CD4-positive, alpha-beta T cell treated with Interleukin-6 at 100 ng/mL for 8 hours (primary cell): ENCODE measurements at places on chromosomes 6 and 20.

DNA sequence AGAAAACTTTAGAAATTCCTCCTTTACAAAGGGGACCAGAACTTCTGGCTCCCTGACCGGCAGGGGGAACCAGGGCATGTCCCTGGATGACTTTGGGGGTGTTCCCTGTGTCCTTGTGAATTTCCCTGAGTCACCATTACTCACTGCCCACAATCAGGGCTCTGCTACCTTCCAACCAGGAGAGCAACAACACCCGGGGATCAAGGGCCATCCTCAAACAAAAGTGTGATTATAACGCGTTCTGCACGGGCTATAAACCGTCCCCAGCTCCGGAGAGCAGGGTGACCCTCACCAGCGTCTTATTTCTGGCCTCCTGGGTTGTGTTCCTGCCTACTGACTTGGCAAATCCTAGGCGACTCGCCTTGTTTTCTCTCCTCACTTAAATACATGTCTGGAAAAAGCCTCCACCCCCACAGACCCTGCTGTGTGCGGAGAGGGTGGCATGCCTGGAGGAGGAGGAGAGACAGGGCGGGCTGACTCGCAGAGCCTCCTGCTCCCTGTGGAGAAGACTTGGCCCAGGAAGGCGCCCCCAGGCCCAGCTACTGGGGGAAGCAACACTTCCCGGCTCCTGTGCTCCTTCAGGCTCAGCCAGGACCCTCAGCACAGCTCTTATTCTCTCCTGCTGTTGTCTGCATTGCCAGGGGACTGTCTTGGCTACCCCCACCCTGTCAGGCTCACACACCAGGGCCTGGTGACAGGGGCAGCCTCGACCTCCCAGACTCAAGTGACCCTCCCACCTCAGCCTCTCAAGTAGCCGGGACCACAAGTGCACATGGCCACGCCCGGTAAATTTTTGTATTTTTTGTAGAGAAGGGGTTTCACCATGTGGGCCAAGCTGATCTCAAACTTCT, 54.1 kb downstream of the FGD2 start:
- no peak for DNase-seq

DNA sequence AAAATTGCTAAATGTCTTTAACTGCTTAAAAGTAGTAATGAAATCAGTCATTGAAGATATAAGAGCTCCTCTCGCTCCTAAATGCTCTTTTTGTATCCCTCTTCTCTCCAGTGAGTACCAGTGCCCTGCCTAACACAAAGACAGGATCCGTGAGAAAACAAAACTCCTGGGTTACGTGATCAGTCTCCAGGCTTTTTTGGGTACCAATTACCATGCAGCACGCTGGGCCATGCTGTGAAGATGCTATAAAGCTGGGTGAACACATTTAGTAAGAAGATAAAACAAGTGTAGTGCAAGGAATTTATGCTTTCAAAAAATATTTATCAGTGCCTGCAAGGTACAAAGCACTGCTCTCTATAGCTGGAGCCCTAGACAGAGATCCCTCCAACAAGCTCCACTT, 66.7 kb downstream of the AGPAT4 start:
- no peak for DNase-seq

GRCh38 chr6:132143258-132143657, 192.1 kb upstream of the CCN2 start:
- no peak for DNase-seq

DNA sequence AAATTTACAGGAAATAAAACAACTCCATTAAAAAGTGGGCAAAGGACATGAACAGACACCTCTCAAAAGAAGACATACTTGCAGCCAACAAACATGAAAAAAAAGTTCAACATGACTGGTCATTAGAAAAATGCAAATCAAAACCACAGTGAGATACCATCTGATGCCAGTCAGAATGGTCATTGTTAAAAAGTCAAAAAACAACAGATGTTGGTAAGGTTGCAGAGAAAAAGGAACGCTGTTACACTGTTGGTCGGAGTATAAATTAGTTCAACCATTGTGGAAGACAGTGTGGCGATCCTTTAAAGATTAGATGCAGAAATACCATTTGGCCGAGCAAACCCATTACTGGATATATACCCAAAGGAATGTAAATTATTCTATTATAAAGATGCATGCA, 858.0 kb upstream of the FLRT3 start:
- no peak for DNase-seq

- no peak for DNase-seq
Observed at GRCh38 chr20:33460711-33461110, 17.1 kb upstream of the SNTA1 start.

- peak; percentile 73 for DNase-seq
Observed at GRCh38 chr6:32622545-32623401, 14.4 kb upstream of the HLA-DQA1 start.

DNA sequence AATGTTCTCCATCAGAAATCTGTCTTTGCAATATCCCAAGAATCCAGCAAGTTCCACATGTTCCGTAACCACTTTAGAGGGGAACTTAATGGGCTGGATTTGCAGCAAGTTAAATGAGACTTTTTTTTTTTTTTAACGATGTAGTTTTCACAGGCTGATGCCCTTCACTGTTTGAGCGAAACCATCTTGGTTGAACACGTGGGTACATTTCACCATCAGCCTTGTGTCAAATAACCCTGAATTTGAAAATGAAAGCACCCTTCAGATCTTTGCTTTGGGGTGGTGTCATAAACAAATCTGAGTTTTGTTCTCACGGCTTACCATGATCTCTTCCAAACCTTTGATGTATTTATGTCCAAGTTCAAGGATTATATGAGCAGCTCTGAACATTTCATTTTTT, 73.7 kb upstream of the EXOC2 start:
- no peak for DNase-seq

- DNase-seq: no peak
Observed at GRCh38 chr20:36062799-36063198, 91.7 kb upstream of the EPB41L1 start.

DNA sequence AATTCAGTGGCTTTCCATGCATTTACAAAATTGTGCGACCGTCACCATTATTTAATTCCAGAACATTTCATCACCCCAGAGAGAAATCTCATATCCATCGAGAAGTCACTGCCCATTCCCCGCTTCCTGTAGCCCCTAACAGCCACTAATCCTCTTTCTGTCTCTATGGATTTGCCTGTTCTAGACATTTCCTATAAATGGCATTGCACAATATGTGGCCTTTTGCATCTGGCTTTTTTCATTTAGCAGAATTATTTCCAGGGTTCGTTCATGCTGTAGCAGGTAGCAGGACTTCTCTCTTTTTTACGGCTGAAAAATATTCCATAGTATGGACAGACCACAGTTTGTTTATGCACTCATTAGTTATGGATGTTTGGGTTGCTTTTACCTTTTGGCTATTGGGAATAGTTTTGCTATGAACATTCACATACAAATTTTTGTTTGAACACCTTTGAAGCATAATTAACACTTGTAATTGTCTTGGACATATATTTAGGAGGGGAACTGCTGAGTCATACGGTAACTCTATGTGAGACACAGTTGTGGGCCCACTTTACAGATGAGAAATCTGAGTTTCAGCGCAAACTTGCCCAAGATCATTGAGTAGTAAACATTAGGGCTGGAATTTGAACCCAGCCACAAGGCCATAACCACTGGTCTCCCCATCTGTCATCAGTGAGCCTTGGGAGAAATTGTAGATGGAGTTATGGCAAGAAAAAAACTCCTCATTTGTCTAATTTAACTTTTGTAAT, 126.9 kb downstream of the BMP7 start:
- DNase-seq: no peak

DNA sequence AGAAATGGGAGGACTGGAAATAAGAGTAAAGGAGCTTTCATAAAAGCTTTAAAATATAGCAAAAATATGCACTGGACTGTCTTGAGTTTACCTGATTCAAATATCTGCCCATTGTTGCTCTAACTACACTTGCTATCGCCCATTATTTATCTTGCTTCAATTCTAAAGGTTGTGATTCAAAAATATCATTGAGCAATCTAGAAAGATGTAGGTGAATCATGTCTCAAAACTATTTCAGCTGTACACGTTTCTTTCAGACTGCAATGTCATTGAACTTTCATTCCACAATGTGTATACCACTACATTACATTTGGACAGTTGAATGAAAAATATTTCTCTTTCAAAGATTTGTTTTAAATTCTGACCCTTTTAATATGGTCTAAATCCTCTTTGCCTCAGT, 545.6 kb downstream of the BMP2 start:
- no peak for DNase-seq

DNA sequence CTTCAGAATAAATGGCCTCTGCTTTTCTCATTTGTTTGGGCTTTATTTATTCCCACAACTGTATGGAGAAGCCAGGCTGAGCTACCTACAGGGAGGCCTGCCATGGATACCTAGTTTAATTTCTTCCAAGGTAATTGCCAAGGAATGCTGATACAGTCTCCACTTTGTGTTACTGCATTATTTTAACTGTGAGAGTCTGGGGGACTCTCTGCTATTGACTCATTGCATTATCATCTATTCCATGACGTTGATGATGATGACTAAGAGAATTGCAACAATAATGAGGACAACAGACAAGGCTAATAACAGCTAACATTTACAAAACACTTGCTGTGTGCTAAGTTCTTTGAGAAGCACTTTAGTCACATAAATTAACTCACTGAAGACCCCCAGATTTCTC, 88.3 kb upstream of the COL21A1 start:
- no peak for DNase-seq

DNA sequence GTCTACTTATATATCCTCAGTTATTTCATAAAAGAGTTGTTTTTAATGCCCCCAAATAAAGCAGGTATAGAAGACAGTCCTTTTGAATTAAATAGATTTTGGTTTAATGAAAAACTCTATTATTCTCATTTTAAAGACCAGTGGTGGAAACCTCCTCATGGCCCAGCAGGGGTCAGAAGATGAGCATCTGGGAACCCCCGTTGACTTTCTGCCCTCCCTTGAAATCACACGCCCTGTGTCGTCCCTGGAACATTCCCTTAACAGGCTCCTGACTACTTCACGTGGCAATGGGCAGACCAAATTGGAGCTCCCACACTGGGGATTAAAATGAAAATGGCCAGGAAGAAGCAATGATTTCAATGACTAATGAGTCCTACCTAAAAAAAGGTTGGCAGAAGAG, 220.9 kb downstream of the KIF16B start:
- DNase-seq: no peak

DNA sequence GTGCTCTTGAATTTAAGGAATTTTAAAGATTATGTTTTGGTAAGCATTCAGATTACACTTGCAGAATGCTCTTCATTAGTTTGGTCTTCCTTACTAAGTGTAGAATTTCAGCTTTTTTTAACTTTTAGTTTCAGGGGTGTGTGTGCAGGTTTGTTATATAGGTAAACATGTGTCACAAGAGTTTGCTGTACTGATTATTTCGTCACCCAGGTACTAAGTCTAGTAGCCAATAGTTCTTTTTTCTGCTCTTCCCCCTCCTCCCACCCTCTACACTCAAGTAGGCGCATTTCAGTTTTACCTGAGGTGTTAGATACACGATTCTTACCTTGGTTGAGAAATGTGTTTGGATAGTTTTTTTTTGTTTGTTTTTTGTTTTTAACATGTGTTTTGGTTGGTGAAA, 68.3 kb downstream of the AFG1L start:
- no peak for DNase-seq

GRCh38 chr20:49851991-49852390, 39.4 kb downstream of the SLC9A8 start:
- no peak for DNase-seq

GRCh38 chr6:55925292-55925691, 49.9 kb upstream of the BMP5 start:
- DNase-seq: no peak

DNA sequence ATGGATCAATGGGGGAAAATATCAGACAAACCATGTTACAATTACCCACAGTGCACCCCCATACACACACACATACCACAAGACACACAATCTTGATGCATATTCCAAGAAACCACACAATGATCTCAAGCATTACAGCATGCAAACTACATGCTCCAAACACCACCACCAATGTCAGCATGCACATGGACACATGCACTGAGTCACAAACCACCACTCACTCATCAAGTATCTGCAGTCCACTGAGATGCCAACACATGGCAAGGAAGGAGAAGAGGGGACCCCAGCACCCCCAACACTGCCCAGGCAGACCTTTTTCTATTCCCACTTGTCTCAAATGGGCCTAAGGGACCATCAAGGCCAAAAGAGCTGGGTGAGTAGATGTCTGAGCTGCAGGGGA, 91.6 kb downstream of the PREX1 start:
- no peak for DNase-seq

GRCh38 chr6:12572896-12573827, 143.4 kb upstream of the PHACTR1 start:
- no peak for DNase-seq

- DNase-seq: no peak
Observed at GRCh38 chr20:49557449-49557848, 10.5 kb downstream of the PTGIS start.

DNA sequence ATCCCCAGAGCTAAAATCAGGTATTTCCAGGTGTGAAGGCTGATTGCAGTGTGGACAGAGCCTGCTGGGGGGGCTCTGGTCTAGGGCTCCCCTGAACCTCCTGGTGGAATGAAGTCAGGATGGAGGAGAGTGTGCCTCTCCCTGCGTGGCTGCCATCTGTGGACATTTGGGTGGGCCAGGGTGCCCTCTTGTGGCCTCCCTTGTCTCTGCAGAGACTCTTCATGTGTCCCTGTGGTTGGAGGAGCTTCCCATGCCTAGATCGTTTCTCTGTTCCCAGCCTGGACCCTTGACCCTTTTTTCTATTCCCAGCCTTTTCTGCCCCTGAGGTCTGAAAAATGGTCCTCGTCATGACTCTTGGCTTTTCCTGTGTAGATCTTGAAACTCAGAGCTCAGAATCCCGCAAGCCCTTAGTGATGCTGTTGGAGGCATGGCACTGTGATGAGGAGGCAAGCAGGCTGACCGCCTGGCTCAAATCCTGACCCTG, 9.9 kb upstream of the PSMF1 start:
- peak; percentile 46 for DNase-seq

- DNase-seq: no peak
Observed at GRCh38 chr6:128740951-128741350, 142.0 kb upstream of the LAMA2 start.

GRCh38 chr6:118923035-118923434, 11.9 kb downstream of the MCM9 start:
- DNase-seq: no peak

DNA sequence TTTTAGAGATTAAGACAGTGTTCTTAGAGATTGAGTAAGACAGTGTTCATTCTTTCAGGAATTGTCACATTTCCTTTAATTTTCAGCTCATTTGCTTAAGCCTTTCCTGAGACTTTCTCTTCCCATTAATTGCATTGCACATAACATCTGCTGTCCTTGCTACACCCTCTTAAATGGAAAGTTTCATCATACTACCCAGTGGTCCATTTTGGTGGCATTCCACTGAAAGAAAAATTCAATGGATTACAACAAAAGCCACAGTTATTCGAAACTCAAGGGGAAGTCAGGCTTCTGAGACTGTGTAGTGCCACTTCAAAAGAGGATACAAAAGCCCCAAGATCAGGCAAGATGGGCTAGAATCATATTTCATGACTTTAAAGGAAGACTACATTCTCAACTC, 64.0 kb downstream of the RSPO3 start:
- DNase-seq: no peak

- no peak for DNase-seq
Observed at GRCh38 chr20:16654858-16655535, 74.8 kb upstream of the SNRPB2 start.
